AG04449 (cell line): ENCODE measurements at places on chromosomes 7 and 10.
A peak's percentile ranks its signal among the peaks of the same experiment; 100 is the strongest.

DNA sequence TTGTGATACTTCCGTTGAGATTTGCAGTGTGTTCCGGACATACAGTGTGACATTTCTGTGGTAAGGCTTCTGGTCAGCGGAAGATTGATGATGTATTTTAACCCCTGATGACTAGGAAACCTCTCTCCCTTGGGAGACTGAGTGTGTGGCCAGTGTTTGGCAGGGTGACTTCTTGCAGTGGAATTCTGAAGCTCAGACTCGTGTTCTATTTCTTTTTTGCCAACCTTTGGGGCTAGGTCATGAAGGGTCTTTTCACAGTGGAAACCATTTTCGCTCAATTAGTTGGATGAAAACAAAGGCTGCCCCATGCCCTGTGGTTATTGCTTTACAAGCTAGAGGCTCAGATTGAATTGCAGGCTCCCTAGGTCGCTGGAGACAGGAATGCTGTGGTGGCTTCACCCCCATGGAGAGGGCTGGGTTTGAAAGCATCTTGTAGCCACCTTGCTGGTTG, 288.9 kb downstream of the BBS9 start:
- DNase-seq: no peak

DNA sequence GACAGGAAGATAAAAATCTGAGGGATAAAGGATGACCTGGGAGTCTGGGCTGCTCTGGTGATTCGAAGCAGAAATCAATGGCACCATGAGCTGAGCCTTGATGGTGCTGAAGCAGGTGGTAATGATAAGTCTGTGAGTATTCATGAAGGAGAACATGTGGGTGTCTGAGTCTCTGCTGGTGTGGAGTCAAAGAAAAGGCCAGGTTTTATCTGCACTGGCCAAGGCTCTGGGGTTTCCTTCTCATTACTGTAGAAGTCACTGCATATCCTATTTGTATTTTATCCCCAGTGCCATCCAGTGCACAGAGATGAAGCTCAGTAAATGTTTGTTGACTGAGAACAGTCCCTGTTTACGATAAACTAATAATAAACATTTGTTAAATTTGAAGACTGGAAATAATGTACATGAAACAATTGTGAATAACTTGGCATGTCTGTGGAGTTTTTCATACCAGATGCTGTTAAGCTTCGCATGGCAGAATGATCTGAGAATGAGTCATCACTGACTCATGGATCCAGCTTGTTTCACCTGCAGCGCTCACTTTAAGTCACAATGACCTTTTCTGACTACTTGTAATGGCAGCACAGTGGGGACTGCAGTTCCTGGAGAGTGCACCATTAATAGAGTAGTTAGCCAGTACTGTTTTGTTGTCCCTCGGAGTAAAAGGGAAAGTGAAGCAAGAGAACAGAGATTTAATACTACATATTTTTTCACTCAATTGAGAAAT, 538.5 kb downstream of the HTR7 start:
- peak; percentile 34 for DNase-seq

DNA sequence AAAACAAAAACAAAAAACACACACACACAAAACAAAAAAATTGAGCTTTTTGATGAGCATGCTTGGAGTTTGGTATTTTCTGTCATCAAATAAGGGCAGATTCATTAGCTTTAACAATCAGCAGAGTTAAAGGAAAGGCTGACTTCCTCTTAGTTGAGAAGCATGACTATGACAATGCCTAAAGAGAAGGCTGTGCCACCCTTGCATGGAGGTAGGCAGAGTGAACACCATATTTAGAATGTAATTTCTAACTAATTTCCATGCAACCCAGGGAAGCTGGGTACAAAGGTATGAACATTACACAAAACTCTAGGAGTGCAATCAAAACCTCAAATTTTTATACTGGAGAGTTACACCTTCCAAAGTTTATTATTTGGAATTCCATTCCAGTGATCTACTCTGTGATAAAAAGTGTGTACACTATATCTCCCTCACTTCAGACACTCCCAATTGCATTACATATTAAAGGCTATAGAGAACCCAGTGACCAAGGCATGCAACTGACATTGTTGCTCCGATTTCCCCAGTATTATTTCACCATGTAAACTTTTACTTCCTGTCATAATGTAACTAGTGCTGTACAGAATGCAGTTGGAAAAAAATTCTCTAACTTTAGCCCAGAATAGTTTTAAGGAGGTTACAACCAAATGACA, 9.4 kb upstream of the CYCS start:
- DNase-seq: no peak

DNA sequence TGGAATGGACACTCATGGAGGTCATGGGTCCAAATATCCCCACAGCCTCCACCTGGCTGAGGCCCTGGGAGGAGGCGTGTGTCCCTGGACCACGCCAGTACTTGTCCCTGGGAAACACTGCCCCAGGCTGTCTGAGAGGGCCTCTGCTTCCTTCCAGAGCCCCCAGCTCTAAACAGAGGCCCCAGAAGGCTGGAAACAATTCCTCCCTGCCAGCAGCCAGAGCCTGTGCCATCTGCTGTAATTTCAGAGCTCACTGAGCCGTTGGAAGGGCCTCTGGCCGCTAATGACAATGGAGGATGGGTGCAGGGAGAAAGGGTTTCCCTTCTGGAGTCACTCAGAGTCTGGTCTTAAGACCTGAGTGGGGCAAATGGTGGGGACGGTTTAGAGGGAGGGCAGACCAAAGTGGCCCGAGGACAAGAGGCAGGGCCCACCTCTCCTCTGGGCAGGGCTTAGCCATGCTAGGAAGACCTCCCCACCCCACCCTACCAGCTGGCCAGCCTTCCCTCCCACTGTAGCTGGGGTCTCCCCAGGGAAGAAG, 7.1 kb downstream of the CHAT start:
- DNase-seq: no peak

GRCh38 chr10:12420530-12421120, 71.3 kb downstream of the CAMK1D start:
- no peak for DNase-seq

DNA sequence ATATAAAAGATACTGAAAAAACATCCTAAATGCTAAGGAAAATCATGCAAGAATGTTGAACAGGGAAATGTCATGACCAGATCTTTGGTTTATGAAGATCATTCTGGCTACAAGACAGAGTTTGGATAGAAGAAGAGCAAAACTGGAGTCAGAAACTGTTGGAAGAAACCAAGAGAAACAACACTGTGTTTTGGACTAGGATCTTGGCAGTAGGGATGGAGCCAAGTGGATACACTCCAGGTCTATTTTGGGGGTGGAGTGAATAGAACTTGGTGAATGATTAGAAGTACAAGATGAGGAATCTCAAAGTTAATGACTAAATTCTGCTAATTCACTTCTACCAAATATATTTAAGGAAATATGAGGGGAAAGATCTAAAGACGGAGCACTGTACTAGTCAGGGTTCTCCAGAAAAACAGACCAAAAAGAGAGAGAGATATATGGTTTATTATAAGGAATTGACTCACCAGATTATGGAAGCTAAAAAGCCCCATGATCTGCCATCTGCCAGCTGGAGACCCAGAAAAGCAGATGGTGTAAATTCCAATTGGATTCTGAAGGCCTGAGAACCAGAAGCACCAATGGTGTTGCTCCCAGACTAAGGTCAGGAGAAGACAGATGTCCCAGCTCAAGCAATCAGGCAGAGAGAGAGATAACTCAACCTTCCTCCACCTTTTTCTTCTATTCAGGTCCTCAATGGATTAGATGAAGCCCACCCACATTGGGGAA, 254.9 kb downstream of the TRIL start:
- no peak for DNase-seq

DNA sequence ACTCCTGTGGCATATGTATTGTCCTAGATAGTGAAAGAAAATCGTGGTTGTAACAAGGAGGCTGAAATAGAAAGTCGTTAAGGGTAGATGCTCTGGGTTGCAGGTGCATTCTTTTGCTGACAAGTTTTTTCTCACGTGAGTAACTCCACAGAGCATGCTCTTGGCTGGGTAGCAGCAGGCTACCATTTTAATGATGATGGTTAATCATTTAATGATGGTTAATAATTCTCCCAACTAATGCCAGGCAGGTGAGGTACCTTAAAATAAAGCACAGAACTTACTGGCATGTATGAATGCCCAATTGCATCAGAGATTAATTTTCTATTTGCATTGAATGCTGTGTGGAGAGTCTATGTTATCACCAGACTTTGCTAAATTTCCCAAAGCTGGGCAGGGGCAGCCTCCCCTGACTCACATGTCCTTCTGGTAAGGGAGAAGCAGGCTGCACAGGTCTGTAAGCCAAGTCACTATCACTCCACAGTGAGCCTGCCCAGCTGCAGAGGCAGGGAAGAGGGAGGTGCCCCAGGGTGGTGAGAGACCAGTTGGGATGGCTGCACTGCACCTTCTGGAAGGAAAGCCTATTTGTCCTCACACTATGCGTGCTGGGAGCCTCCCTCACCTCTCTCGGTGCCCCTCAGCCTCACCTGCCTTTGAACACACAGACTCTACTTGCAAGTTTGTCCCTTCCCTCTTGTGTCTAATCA, 287.0 kb upstream of the IGFBP3 start:
- no peak for DNase-seq

DNA sequence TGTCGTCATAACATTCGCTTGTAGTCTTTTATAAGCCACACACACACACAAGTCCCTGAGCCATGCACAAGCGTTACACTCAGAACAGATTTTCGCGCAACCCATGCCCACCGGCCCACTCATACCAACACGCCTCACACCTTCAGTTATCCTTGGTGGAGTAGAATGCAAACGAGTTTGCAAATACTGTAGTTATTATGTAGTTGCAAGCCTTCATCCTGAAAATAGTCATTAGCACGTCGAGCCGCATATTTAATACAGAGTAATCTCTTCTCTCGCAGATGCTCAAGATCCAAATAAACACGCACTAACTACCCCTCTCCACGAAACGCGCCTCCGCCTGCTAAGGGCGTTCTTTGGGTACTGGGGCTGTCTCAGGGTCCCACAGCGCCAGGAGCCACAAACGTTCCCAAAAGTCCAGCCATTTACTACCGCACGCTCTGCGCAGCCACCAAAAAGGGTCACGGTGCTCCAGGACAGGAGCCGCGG, 1.8 kb downstream of the NKX2-3 start:
- no peak for DNase-seq

DNA sequence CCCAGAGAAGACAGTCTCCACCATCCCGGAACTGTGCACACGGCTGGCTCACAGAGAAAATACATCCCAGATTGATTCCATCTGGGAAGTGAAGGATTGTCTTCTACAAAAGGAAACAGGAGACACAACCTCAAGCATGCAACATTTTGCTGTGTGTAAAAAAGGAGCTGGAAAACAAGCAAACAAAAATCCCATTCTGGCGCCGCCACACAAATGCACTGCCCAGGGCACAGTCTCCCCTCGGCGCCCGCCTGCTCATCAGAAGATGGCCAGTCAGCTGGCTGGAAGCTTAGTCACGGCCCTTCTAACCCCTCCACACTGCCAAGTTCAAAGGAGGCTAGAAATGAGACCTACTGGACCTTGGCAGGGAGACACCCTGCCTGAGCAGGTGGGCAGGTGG, 14.1 kb upstream of the CYTH3 start:
- no peak for DNase-seq

GRCh38 chr7:5638994-5639393, 142.5 kb downstream of the RNF216 start:
- no peak for DNase-seq

DNA sequence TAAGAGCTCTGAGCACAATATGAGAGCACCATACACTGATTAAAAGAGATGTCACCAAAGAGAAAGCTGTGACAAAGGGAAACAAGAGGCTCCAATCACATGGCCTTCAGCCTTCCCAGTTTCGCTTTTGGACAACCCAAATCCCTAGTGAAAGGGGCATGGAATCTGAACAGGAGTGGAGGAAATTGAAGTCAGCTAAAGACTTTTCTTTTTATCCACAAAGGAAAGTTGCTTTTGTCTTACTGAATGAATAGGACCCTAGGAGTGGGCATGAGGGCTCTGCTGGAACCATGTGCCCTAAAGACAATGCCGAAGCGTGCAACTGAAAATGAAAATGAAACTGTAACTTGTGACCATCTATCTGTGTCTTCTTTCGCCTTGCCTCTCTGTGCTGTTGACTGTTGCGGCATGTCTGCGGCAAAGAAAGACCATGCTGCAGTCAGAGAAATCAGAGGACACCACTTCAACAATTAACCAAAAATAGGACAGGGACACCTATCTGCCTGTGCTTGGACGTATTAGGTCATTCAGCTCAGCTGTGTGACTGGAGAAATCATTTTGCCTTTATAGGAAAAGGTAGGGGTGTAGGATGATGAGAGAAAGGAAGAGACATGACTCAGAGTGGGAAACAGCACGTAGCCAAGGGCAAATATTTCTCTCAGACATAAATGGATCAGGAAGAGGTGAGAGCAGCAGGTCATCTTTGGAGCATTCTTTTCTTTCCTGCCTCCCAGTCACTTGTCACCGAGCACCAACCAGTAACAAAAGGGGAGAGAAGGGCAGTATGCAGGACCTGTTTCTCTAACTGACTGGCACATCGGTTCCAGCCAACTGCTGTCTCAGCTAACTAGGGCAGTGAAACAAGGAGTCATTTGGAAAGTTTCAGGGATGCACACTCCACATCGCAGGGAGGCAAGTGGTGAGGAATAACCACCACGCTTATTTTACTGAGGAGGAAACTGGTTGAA, 12.3 kb downstream of the CAV2 start:
- DNase-seq: no peak

- no peak for DNase-seq
Observed at GRCh38 chr10:77296534-77297392, 340.8 kb downstream of the KCNMA1 start.

- no peak for DNase-seq
Observed at GRCh38 chr10:102673236-102673818, 29.0 kb downstream of the TRIM8 start.

- DNase-seq: no peak
Observed at GRCh38 chr7:157529768-157530560, 193.2 kb downstream of the DNAJB6 start.

DNA sequence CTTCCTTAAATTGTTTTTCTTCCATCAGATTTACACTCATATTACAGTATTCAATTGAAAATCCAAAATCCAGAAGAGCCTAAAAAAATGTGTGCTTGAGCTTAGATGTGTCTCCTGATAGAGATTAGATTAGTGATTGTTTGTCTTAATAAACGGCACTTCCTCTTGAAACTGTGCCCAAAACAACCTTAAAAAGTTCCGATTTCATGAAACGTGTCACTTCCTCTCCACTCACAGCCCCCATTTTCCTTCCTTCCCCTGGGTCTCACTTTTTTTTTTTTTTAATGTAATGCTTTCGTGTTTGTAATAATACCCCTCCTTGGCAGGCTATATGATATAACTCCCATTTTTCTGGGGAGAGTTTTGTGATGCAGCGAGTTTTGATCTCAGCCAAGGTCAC, 114.8 kb upstream of the ADO start:
- no peak for DNase-seq

DNA sequence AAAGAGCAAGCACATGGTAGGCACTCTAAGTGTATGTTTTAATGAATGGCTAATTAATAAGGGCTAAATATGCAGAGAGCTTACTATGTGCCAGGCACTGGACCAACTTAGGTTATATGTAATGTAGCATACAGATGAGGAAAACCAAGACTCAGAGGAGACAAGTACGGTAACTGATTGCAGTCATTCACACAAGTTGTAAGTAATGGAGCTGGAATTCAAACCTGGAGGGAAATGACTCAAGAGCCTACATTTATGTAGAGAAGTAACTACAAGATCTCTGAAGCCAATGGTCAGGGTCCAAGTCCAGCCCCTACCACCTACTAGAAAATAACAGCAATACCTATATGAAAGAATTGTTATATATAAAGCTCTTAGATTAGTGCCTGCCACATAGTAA, 97.3 kb upstream of the KCNIP2 start:
- no peak for DNase-seq

- no peak for DNase-seq
Observed at GRCh38 chr10:21437770-21438382, 87.6 kb downstream of the SKIDA1 start.
